Activated T-cell treated with anti-CD3 and anti-CD28 coated beads for 1 hour (primary cell): ENCODE measurements at places on chromosomes 5 and 9.
A peak's percentile ranks its signal among the peaks of the same experiment; 100 is the strongest.

GRCh38 chr5:158840193-158840592, 259.5 kb downstream of the EBF1 start:
- no peak for DNase-seq

- DNase-seq, result no peak
Measured at GRCh38 chr5:164132358-164132757, 626.9 kb downstream of the MAT2B start.

- DNase-seq, result no peak
Measured at GRCh38 chr5:174872271-174872670, 147.9 kb downstream of the MSX2 start.

- DNase-seq, result no peak
Measured at GRCh38 chr5:166166071-166166470, 2125.4 kb upstream of the WWC1 start.

DNA sequence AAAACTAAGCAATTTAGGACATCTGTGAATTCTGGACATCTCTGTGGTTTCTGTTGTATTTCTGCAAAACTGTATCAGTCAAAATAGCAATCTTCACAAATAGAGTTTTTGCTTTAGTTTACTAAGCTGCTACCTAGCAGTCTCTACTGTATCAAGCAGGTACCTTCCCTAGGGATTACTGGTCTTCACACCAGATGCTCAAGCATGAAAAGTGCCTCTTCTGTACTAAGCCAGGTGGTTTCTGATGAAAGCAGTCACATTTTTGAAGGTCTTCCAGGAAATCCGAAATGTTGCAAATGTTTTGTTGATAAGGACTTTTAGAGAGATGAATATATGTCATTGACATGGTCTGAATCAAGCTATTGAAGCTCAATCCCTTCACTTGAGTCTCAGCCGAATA, 540.0 kb downstream of the KCTD16 start:
- DNase-seq, result no peak

GRCh38 chr9:87063246-87063645, 115.9 kb upstream of the GAS1 start:
- DNase-seq, result no peak

DNA sequence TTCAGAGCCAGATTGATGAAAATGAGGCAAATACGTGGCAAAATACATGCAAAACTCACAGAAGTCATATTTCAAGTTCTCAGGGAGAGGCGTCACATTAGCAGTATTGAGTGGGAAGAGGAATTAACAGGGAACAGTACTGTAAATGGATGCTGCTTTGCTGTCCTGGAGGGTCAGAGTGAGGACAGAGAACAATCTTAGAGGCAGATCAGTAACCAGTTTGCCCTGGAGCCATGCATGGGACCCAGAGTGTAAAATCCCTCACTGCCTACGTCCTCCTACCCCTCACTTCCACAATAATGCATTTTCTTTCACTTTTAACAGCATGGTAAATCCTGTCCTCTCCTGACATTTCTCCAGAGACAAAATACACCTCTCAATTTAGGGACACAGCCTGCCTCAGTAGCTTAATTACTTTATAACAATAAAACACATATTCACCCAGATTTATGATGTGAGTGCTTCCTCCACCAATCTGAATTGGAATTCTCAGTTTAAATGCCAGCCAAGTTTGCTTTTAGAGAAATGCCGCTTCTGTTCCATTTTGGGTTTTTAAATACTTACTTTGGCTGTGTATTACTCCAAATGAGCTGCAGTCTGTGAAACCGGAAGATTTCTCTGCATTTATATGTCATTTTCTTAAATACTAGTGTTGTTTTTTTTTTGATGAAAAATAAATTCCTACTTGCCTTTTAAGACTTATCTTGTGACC, 70.0 kb downstream of the LMNB1 start:
- no peak for DNase-seq

- DNase-seq, result no peak
Measured at GRCh38 chr5:64566310-64566916, 60.6 kb downstream of the RGS7BP start.

- DNase-seq, result no peak
Measured at GRCh38 chr9:92480291-92480771, 2.0 kb downstream of the ASPN start.

DNA sequence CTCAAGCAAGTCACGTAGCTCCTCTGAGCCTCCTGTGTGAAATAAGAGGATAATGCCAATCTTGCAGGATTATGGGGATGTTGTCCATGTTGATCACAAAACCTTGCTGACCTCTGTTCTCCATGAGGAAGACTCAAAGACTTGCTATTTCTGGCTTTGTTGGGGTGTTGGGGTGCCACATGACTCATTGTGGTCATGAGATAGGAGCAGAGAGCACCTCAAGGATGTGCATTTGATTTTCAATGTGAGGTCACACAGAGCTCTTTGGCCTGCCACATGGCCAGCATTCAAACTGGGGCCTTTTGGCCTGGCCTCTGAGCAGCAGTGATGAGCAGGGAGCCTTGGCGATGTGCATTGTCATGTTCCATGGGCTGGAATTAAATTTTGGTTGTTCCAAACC, 380.3 kb downstream of the GADD45G start:
- DNase-seq, result no peak

GRCh38 chr9:116271991-116272390, 118.4 kb downstream of the PAPPA start:
- no peak for DNase-seq

DNA sequence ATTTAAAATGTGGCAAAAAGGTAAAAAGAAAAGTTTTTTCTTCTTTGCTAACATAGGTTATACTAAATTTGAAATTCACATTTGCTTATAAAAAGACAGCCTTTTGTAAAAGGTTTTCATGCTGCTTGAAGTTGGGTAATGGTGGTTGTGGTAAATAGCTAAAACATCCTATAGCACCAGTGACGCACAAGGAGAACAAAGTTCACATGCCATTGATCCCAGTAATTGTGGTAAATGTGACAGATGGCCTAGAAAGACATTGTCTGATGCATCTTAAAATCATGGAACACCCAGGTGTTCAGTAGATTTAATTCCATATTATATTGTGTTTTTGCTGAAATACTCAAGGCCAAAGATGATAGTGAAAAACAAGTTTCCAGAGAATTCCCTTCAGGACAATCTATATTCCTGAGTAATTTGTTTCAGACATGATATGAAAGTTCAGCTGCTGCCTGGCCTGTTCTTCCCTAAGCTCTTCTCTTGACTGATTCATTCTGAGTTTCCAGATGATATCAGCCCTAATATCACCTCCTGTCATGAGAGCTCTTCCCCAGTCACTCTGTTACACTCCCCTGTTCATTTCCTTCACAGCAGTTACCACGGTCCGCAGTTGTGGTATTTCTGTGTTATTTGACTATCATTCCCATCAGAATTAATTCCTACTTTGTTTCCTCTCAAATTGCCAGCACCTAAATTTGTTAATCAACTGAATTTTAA, 4.6 kb upstream of the FBXL17 start:
- no peak for DNase-seq

DNA sequence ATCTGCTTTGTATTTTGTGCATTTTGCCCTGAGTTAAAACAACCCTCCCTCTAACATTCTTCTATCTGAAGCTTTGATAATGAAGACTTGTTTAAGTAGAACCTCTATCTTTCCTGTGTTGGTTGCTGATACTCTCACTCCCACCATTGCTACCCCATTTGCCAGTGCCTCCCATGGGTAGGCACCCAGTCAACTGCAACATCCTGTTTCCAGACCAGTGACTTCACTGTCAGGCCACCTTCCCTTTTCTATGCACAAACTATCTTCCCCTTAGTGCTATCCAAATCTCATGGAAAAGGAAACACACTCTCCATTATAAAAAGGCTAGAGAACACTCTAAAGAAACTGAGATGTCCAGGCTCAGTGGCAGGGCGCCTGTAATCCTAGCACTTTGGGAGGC, 5.6 kb upstream of the IARS1 start:
- no peak for DNase-seq

- no peak for DNase-seq
Measured at GRCh38 chr5:33049842-33050241, 338.7 kb downstream of the NPR3 start.

GRCh38 chr9:97640325-97640724, 6.7 kb downstream of the NCBP1 start:
- no peak for DNase-seq

GRCh38 chr9:138122201-138122600, 244.6 kb downstream of the CACNA1B start:
- DNase-seq, result no peak

- DNase-seq, result peak; percentile 65
Measured at GRCh38 chr9:36873247-36873875, 160.7 kb downstream of the PAX5 start.

- DNase-seq, result no peak
Measured at GRCh38 chr5:125602184-125602583, 821.0 kb upstream of the GRAMD2B start.

DNA sequence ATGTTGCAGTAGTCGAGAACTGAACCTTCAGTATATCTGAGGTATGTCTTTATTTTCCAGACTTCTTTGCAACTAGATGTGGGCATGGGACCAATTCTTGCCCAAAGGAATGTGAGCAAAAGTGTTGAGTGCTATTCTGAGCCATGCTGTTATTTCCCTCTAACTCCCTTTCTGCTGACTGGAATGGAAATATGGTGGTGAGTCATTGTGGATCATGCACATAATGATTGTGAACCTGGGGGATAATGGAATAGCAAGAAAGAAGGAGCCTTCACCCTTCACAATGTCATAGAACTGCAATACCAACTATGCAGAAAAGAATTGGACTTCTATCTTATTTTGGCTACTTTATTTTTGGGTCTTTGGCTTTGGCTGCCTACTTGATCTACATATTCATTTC, 10.3 kb upstream of the DOCK2 start:
- no peak for DNase-seq

DNA sequence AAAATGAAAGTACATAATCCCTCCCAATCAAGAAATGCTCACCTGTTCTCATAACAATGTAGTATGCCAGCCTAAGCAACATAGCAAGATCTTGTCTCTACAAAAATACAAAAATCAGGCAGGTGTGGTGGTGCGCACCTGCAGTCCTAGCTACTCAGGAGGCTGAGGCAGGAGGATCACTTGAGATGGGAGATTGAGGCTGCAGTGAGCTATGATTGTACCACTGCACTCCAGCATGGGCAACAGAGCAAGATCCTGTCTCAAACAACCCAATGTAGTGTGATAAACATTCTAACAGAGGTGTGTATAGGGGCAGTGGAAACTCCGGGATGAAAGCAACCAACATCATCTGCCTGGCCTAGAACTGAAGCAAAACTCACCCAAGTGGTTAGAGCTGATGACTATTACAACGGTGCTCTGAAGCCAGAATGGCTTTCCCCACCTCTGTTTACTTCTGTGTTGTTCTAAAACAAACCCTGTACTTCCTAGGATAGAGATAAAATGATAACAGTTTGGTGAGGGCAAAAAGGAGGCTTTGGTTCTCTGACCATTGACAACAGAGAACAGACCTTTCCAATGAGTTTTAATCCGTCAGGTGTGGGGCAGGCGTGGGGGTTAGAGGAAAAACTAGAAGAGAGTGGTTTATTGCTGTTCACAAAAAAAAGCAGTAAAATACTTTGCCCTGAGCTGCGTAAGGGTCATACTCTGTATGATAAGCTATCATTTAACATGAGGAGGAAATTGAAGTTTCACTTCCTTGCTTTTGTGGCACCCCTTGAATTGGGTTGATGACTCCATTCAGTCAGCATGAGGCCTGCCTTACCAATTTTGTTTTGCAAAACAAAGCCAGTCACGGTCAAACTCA, 18.9 kb downstream of the WNT8A start:
- DNase-seq, result no peak

- peak; percentile 12 for DNase-seq
Measured at GRCh38 chr9:123268199-123268464, 254 bp downstream of the STRBP start.

DNA sequence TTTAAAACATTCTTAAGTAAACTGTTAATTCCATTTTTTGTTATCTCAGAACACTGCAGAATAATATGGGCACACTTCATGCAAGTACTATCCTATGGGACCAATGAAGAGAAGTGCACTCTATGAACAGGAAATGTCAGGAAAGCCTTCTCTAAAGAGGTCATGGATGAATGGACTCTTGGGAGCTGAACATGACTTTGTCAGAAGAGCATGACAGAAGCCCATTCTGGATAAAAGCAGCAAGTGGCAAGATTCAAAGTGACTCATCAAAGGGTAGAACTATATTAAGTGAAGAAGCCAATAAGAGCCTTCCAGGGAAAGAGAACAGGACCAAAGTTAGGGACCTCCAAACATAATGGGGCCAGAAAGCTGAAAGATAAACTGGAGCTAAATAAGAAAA, 94.0 kb downstream of the RAPGEF6 start:
- no peak for DNase-seq

DNA sequence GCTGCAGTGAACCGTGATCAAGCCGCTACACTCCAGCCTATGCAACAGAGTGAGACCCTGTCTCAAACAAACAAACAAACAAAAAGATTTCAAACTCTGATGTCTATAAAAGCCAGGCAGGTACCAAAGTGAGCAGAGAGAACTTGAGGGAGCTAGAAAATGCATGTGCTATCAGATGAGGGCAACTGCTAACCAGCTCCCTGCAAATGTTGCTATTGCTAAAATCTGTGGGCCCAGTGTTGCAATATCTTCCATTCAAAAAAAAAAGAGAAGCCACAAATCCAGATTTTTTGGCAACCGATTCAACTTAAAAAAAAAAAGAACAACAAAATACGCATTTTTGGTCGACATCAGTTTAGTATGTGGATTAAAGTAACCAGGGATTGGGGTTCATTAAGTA, 5.5 kb downstream of the UBE2D2 start:
- DNase-seq, result no peak

- DNase-seq, result no peak
Measured at GRCh38 chr5:165232509-165233028, 1727.2 kb downstream of the MAT2B start.

GRCh38 chr9:114503522-114504340, 1.5 kb downstream of the WHRN start:
- DNase-seq, result no peak

DNA sequence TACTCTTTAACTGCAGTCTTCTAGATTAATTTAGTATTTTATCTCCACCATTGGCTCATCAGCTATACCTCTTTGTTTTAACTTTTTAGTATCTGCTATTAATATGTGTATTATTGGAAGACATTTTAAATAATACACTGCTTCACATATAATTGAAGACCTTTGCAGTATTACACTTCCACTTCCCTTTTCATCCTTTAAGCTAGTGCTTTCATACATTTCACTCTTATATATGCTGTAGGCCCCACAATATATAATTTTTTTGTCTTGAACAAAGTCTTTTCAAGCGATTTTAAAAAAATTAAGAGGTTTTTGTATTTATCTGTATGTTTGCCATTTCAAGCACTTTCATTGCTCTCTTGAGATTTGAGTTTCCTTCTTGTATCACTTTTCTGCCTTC, 8.6 kb upstream of the LPCAT1 start:
- DNase-seq, result no peak

- no peak for DNase-seq
Measured at GRCh38 chr9:134544388-134545214, 97.0 kb upstream of the COL5A1 start.
